ENCODE measurements at places on chromosomes 1 and 21.

GRCh38 chr1:218200979-218201378, 84.1 kb upstream of the RRP15 start:
- DNase-seq, result no peak

- DNase-seq, result no peak
Observed at GRCh38 chr1:214401666-214402065, 120.7 kb downstream of the SMYD2 start.

DNA sequence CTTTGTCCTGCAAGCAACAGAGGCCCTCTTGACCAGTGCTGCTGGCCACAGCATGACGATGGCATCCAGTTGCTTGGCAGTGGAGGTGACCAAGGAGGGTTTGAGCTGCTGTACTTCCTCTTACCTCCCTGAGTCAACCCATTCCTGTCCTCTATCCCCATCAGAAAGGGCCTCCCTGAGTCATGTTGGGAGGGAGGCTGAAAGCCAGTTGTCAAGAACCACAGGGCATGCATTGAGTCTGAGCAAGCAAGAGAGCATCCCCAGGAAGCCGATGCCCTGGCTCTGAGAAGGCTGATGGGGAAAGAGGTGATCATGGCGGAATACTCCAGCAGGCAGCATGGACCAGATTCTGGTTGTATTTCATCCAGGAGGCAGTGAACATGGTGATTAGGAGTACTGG, 69.6 kb downstream of the LACTBL1 start:
- no peak for DNase-seq

DNA sequence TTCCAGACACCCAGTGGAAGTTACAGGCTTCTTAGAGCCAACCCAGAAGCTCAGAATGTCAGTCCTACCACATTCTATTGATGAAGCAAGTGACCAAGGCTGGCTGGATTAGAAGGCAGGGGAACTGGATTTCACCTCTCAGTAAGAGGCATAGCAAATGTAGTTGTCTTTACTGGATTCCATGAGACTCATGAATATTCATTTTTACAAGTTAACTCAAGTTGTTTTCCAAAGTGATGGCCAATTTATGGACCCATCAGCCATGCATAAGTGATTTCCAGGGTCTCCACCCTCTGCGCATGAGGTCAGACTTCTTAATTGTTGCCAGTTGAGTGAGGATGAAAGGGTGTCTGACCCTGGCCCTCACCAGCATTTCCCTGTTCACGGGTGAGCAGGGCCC, 426.8 kb upstream of the VAMP3 start:
- no peak for DNase-seq

DNA sequence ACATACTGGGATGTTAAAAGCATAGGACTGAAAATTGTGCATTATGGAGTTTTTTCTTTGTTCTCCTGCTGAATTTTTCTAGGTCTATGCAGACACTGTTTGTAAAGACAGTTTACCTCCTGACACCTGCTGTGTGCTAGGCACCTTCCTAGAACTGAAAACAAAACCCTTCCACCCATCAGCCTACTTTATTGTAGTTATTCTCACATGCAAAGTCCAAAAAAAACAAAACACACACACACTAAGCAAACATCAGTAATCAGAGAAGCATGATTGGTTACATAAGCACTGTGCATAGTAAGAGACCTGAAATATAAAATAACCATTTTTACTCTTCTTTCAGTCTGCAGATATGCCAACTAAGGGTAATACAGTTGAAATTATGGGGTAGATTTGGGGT, 195.1 kb downstream of the CRB1 start:
- no peak for DNase-seq

- no peak for DNase-seq
Observed at GRCh38 chr1:30904962-30905335, 3.6 kb downstream of the SDC3 start.

DNA sequence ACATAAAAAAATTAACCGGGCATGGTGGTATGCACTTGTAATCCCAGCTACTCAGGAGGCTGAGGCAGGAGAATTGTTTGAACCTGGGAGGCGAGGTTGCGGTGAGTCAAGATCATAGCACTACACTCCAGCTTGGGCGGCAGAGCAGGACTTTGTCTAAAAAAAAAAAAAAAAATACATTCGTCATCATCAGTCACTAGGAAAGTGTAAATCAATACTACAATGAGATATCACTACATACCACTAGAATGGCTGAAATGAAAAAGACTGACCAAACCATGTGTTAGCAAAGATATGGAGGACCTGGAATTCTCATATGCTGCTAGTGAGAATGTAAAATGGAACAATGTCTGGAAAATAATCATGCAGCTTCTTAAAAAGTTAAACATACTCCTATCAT, 9.3 kb downstream of the SPATA45 start:
- DNase-seq, result no peak

DNA sequence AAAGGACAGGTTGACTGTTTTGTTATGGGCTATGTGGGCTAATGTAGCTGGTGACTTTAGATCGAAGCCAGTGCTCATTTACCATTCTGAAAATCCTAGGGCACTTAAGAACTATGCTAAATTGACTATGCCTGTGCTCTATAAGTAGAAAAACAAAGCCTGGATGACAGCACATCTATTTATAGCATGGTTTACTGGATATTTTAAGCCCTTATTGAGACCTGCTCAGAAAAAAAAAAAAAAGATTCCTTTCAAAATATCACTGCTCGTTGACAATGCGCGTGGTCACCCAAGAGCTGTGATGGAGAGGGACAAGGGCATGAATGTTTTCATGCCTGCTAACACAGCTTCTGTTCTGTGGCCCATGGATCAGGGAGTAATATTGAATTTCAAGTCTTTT, 48.1 kb downstream of the CAMSAP2 start:
- DNase-seq, result no peak

- DNase-seq, result no peak
Observed at GRCh38 chr1:194731025-194731424, 1544.6 kb upstream of the B3GALT2 start.

- no peak for DNase-seq
Observed at GRCh38 chr1:109263597-109264378, 14.4 kb downstream of the CELSR2 start.

DNA sequence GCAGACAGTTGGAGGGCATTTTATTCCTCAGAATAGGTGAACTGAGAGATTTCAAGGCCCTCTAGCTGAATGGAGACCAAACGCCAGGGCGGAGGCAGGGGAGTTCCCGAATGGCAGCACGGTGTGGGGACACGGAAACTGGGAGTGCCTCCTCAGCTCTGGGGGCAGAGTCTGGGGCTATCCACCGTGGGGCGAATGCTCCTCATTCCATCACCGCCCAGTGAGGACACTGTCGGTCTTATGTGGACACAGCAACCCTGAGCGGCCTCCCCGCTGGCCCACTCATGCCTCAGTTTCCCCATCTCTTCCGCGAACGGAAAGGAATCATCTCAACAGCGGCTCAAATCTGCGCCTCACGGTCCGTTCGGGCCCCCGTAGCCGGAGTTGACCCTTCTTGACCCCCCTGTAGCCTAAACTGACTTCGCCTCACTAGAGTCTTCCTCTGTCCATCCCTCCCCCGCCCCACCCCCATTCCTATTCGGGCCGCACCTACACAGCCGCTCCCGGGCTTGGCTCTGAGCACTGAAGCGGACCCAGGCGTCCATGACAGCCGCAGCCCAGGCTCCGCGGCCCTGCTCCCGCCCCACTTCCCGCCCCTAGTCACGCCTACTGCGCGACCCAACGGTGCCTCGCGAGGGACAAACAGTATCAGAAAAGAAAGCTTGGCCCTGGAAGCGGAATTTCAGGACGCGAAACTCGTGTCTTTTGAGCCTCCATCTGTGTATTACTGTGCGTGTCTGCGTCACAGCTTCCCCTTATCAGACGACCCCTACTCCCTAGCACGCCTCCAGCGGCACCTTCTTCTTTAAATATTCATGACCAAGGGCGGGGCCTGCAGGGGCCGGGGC, at the start of gene PEX11B:
PEX11B (minus strand) TSS at position 574 of the 848 bp plus-strand sequence; CDS start at position 545, 29 bp downstream.
- peak; percentile 73 for DNase-seq

DNA sequence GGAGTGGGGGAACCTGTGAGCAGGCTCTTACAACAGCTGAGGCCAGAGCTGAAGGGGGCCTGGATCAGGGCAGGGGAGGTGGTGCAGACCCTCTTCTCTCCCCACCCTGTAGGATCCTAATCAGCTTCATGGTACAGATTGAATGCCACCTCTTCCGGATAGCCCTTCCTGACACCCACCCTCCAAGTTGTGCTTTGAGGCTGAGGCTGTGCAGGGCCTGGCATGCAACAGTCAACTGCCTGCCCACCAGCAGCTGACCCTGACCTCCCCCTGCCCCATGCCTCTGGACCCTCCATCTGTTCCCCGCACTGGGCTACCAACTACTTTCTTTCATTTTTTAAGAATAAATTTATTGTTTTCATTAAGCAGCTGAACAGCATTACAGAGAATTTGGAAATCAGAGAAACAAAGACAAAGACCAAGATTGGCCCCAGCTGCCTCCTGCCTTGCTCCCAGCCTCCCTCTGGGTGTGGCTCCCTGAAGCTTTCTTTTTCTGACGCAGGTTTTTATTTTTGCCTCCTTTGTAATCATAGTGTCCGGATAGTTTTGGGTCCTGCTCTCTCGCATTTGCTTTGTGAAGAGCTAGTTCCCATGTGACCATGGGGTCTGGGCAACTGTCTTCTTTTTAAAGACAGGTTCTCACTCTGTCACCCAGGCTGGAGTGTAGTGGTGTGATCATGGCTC, 12.8 kb downstream of the ZNF362 start:
- no peak for DNase-seq

GRCh38 chr1:167262836-167263235, 42.1 kb downstream of the POU2F1 start:
- DNase-seq, result no peak

GRCh38 chr21:46092026-46092764, 5.7 kb upstream of the COL6A2 start:
- DNase-seq, result no peak

- no peak for DNase-seq
Observed at GRCh38 chr1:221712776-221713431, 29.0 kb downstream of the DUSP10 start.

DNA sequence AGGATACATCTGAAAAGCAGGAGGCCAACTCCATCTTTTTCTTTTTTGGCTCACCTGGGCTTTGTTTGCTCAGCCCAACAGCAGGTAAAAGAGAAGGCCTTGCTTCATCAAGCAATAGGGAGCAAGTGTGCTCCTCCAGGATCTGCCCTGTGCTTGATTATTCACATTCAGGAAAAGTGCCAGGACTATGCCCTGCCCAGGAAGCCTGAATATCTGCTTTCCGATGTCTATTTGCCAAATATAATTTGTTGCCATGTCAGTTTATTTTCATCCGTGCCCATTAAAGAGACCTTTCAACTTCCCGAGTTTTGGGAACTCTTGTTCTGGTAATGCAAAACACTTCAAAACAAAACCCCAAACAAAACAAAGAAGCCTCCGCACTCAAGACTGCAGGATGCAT, 185.3 kb downstream of the CDC7 start:
- DNase-seq, result no peak

- DNase-seq, result no peak
Observed at GRCh38 chr1:71572038-71572437, 491.2 kb upstream of the ZRANB2 start.

- no peak for DNase-seq
Observed at GRCh38 chr1:36279110-36279788, 26.9 kb upstream of the SH3D21 start.

DNA sequence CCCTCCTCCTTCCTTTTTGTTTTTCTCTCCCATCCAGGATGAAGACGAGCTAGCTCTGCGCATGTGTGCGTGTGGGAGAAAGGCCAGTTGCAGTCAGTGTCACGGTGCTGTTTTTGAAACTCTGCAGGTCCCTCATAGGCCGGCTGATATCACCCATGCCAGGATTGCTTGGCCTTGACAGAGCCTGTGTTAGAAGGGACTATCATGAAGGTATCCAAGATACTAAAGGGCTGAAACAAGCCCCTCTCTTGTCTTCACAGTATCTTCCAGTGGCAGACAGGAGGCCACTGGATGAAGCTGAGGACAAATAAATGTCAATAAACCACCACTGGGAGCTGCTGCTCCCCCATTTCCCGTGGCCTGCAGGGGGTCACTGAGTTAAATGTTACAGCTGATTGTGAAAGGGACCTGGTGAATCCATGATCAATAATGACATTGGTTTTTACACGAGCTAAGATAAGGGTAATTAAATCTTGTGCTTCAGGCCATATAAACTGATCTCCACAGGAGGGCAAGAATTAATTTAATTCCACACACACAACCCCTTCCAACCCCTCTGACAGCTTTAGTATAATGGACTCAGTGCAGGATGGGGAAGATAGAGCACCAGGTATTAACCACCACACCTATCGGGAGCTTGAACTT, 64.6 kb upstream of the TARBP1 start:
- peak; percentile 18 for DNase-seq

DNA sequence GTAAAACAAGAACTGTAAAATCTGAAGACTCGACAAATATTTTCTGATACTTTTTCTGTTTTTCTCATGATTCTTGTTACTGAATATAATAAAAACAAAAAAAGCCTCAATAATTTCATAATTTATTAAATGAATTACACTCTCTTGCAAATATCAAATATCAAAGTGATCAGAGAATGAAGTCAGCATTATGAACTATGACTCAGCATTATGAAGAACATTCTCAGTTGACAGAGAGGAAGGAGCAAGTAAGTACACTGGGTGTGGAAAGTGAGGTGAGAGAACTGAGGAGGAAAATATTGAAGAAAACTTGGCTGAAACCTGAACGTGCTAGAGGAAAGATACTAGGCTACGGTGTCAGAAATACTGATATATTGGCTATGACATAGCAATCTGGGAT, 529.5 kb downstream of the KCNT2 start:
- DNase-seq, result no peak

- no peak for DNase-seq
Observed at GRCh38 chr1:59432531-59433439, 135.9 kb downstream of the FGGY start.

- no peak for DNase-seq
Observed at GRCh38 chr1:172238965-172239364, 181.5 kb upstream of the C1orf105 start.

DNA sequence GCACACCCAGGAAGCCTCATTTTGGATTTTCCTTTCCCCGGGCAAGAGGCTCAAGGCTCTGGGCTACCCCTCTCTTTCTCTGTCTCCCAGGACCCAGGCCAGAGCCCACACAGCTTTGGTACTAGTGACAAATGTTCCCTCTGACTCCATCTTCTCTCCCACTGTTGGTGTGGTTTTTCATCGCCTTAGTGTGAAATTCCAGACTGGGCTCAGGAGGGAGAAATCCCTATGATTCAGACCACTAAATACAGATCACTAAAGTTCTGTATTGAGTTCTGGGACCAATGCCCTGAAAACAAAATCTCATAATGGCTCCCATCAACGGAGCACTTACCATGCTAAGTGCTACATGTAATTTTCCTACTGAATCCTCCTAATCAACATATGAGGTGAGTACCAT, 26.1 kb downstream of the IQGAP3 start:
- DNase-seq, result no peak

GRCh38 chr1:233613252-233614172, at the start of gene KCNK1:
Gene KCNK1, plus strand, starts transcription at chr1:233614106. Its CDS starts 66 bp downstream, at chr1:233614172.
- peak; percentile 82 for DNase-seq

DNA sequence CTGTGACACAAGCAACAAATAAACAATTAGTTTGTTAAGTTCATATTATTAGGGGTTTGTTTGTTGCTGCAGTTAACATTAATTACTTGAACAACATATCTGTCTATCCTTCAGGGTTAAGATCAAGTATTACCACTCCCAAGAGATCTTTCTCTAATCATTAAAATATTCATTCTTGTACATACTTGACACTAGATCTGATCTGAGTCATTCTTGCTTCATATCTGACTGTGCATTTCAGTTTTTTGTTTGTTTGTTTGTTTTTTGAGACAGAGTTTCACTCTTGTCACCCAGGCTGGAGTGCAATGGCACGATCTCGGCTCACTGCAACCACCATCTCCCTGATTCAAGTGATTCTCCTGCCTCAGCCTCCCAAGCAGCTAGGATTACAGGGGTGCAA, 613.3 kb upstream of the PLXNA2 start:
- no peak for DNase-seq
